ENCODE measurements at places on chromosomes 2 and 18. TPM values are rescaled to one million over a fixed set of nuclear protein-coding genes. Genes with fewer than 3 reads are reported as not detected.

Gene GALNT5
- total RNA-seq, result 2.0 TPM

Gene KCNG2
- total RNA-seq, result not detected

Gene SULT1C2
- 0.59 TPM for total RNA-seq

Gene TUBA4B
- 0.28 TPM for total RNA-seq

Gene STON1
- total RNA-seq, result 0.33 TPM

Gene SLC30A3
- 2.1 TPM for total RNA-seq

Gene TRIM43
- not detected for total RNA-seq

Gene MC2R
- total RNA-seq, result not detected

Gene CLEC4F
- total RNA-seq, result not detected

Gene TCF7L1
- 10.4 TPM for total RNA-seq

Gene EPB41L3
- total RNA-seq, result 0.41 TPM

Gene ERMN
- total RNA-seq, result not detected

Gene TLX2
- total RNA-seq, result 0.48 TPM

Gene UGT1A8
- not detected for total RNA-seq

Gene MERTK
- 1.9 TPM for total RNA-seq

Gene ALPG
- total RNA-seq, result 0.33 TPM

Gene CRYGD
- not detected for total RNA-seq

Gene KCNS3
- total RNA-seq, result 1.1 TPM

Gene NRP2
- total RNA-seq, result 143 TPM

Gene ZAP70
- total RNA-seq, result 0.27 TPM

Gene G6PC2
- total RNA-seq, result not detected

Gene GALNT3
- total RNA-seq, result not detected

Gene DYNAP
- total RNA-seq, result not detected

Gene ALLC
- not detected for total RNA-seq

Gene STAT1
- 54.7 TPM for total RNA-seq

Gene UGT1A5
- not detected for total RNA-seq

Gene UGP2
- 116 TPM for total RNA-seq

Gene APOB
- not detected for total RNA-seq
